ENCODE measurements at places on chromosomes 2 and 18.

DNA sequence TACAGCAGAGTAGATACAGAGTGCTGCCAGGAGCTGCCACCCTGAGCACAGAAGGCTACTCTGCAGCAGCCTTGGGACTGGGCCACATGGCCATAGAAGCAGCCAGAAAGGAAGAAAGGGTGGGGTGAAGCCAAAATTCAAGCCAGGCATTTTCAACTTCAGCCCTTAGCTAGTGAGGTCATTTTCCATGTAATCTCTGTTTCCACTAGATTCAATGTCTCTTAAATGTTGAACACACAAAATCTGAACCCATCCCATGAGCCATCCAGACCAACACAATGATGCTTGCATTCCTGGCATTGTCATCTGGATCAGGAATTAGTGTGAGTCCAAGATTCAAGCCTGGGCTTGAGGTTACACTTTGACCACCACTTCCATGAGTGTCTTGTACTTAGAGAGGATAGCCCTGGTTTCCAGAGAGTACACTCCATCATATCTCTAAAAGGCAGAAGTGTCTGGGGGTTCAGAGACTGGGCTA is 243.6 kb downstream of the OSR1 start:
- DNase-seq: no peak

DNA sequence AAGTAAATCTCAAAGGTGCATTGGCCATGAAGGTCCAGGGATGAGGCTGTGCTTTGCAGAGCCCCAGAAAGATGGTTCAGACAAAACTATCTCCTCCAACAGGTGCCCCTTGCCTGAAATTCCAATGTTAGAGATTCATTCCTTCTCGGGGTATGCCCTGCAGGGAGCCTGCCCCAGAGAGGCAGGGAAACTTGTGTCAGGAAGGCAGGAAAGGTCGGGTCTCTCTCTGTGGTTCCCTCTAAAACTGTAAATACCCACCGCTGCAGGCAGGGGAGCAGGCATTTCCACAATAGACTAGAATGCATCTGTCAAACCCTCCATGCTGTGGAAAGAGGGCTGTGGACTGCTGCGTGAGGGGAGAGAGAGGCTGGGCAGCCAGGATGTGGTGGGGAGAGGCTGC is 207.8 kb upstream of the SMAD2 start:
- no peak for DNase-seq

DNA sequence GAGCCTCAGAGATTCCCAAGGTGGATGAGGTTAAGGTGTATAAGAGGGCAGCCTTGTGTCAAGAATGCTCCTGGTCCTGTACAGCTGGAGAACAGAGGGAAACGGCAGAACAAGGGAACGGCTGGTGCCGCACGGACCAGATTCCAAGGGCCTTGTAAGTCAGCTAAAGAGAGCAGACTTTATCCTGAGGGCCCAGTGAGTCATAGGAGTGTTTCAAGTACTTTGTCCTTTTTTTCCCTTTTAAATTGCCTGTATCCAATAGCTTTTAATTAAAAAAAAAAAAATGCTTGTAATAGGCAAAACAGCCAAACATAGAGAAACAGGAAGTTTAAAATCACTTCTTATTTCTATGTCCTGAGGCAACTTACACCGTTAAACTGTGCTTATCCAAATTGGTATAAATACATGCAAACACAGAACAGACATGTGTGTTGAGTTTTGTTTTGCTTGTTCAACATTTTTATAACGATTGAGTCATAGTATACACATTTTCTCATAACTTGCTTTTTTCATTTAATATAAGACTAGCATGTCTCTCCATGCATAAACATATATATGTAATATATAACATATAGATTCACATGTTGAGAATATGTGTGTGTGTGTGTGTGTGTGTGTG is 42.1 kb upstream of the EVA1A start:
- DNase-seq: no peak

DNA sequence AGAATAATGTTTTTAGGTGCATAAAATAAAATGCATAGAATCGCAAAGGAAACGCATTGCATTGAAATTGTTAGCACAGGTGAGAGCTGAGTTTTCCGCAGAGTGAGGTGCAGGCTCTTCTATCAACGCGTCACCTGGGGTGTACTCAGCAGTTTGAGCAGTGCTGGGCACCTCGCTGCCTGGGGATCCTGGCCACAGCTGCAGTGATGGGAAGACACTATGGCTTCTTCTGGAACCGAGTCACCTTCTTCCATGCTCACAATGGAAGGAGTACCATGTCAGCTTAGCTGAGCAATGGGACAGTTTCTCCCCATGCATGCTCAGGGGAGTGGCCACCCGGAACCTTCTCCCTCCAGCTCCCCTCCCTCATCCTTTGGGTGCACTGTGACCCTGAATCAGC is 95.4 kb upstream of the OTOS start:
- no peak for DNase-seq

DNA sequence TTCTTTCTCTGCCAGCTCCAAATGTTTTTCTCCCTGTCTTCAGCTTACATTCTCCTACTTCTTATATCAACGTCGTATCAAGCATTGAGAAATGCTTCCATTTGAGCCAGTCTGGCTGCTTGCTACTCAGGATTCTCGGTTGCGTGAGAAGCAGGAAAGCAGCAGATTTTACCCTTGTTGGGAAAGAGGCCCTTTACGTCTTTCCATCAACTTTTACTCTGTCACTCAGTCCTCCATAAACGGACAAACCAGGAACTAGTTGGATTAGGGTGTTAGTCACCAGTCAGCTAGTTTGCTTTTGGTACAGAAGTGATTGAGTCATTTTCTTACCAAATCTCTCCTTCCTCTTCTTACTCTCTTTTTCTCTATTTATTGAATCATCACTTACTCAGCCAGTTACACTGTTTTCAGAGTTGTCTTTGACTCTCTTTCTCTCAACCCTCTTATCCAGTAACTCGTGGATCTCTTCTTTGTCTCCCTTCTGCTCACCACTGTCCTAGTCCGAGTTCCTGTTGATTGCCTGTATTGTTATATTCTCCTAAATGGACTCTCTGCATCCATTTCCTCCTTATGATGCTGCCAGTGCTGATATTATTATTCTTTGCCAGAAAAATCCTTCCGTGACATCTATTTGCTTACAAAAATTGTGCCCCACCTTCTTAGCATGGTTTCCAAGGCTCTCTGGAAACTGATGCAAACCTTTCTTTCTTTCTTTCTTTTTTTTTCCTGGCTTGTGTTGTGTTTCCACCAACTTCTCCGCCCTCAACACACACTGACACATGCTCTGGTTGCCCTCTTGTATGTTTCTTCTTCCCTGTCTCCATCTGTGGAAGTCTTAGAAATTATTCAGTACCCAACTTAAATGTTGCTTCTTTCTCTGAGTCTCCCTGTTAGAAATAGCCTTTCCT is 61.5 kb downstream of the VRK2 start:
- DNase-seq: no peak
